ENCODE measurements at places on chromosomes 11 and 22.
A peak's percentile ranks its signal among the peaks of the same experiment; 100 is the strongest.

- no peak overlapping the region for H3K27ac ChIP-seq
- H3K4me1 ChIP-seq: no peaks in the 10 kb centered on the region
- H3K4me3 ChIP-seq: no peak overlapping the region
- no peaks in the 10 kb centered on the region for H3K36me3 ChIP-seq
- H3K27me3 ChIP-seq: no peaks in the 10 kb centered on the region
Observed at GRCh38 chr11:17588166-17588565, 41.1 kb downstream of the OTOG start.

DNA sequence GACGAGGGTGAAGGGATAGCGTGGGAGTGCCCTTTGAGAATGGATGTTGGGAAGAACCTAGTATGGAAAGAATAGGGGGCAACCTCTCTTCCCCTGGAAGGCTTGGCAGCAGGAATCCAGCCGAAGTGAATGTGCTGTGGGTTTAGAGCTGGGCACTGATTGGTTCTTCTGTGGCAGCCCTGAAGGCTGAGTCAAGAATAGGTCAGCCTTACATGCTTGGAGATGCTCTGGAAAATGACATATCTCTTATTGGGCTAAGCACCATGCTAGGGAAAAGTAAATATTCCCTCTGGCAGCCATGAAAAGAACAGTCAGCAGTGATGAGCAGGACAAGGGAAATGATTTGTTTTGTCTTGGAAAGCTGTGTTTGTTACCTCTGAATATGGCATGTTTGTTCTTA is 149.5 kb downstream of the COMMD9 start:
- H3K4me3 ChIP-seq: no peak overlapping the region
- no peak for DNase-seq
- no peaks in the 10 kb centered on the region for H3K27me3 ChIP-seq
- H3K4me1 ChIP-seq: no peaks in the 10 kb centered on the region

- no peaks in the 10 kb centered on the region for H3K27me3 ChIP-seq
- DNase-seq: no peak
- no peaks in the 10 kb centered on the region for H3K36me3 ChIP-seq
- H3K4me1 ChIP-seq: peaks cover 49% of the 10 kb centered on the region
Observed at GRCh38 chr22:42364604-42365110, 67.5 kb downstream of the NFAM1 start.

GRCh38 chr11:72443016-72443415 is 8.7 kb upstream of the CLPB start:
- no peak overlapping the region for H3K27ac ChIP-seq
- no peak for DNase-seq
- peaks cover 6% of the 10 kb centered on the region for H3K4me1 ChIP-seq

DNA sequence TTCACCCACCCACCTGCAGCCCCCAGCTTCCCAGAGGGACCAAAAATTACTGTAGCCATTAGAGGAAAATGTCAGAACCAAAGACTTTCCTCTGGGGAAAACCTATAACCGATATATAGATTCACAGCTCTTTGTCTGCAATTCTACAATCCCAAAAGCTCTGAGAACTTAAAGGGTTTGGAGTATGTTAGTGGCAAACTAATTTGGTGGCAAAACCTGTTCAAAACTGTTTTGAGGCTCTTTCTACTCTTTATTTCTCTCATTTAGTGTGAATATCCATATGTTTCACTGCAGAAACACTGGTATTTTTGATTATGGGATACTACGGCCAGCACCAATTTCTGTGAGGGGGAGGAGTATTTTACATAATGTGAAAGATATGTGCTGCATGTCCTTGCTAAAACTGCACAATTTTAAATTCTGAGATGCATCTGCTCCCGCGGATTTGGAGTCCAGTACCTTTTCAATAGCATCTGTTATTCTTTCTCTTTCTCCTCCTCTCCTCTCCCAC is 87.5 kb upstream of the MTNR1B start:
- no peak overlapping the region for H3K4me3 ChIP-seq
- H3K4me1 ChIP-seq: peaks cover 10% of the 10 kb centered on the region
- H3K36me3 ChIP-seq: no peaks in the 10 kb centered on the region

- H3K27me3 ChIP-seq: no peaks in the 10 kb centered on the region
- no peaks in the 10 kb centered on the region for H3K36me3 ChIP-seq
- H3K4me1 ChIP-seq: no peaks in the 10 kb centered on the region
Observed at GRCh38 chr11:134349109-134349801, 17.5 kb downstream of the GLB1L2 start.

DNA sequence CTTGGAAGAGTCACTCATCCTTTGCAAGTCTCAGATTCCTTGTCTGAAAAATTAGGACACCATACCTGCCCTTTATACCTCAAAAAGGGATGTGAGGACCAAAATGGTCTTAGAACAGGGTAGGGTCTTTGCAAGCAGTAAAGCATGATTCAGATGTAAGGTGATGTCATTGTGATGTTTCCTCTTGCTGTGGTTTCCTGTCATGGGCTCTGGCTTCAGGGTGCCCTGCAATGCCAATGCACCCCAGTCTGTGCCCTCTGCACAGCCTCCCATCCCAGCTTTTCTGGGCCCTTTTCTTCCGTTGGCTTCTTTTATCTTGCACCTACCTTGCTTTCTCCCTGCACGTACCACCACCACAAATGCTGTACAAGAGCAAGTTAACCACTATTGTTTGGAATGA is 87.8 kb upstream of the NNMT start:
- H3K4me1 ChIP-seq: peaks cover 32% of the 10 kb centered on the region
- no peaks in the 10 kb centered on the region for H3K27me3 ChIP-seq
- H3K36me3 ChIP-seq: peaks cover 27% of the 10 kb centered on the region
- DNase-seq: no peak
- H3K27ac ChIP-seq: no peak overlapping the region

- no peaks in the 10 kb centered on the region for H3K36me3 ChIP-seq
- no peak for DNase-seq
- H3K27me3 ChIP-seq: no peaks in the 10 kb centered on the region
- no peak overlapping the region for H3K4me3 ChIP-seq
Observed at GRCh38 chr11:73252577-73253191, 19.5 kb upstream of the P2RY6 start.

DNA sequence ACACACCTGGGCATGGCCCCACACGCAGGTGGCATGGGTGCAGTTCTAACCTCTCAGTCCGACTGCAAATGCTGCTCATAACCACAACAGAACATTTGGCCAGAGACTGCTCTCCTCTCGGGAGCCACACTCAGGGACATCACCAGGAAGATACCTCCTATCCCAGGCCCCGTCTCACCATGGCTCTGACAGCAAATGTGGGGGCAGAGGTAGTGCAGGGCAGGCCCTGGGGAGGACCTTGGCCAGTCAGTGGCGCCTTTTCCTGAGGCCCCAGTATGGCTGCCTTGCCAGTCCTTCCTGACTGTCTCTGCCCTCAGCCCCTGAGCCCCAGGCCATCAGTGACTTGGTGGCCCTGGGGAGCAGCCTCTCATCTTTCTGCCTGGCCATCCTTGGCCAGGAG is 2.8 kb downstream of the KRTAP5-6 start:
- no peak overlapping the region for H3K27ac ChIP-seq
- H3K36me3 ChIP-seq: no peaks in the 10 kb centered on the region
- DNase-seq: no peak
- H3K27me3 ChIP-seq: no peaks in the 10 kb centered on the region
- no peaks in the 10 kb centered on the region for H3K4me1 ChIP-seq

- DNase-seq: no peak
- H3K36me3 ChIP-seq: no peaks in the 10 kb centered on the region
- no peak overlapping the region for H3K4me3 ChIP-seq
- no peaks in the 10 kb centered on the region for H3K27me3 ChIP-seq
- H3K27ac ChIP-seq: peak overlapping the region; percentile 88
Observed at GRCh38 chr22:38230108-38230825, 28.5 kb downstream of the MAFF start.

- peak overlapping the region; percentile 88 for H3K27ac ChIP-seq
- no peak for DNase-seq
- H3K4me1 ChIP-seq: peaks cover 55% of the 10 kb centered on the region
- H3K36me3 ChIP-seq: no peaks in the 10 kb centered on the region
- no peaks in the 10 kb centered on the region for H3K27me3 ChIP-seq
Observed at GRCh38 chr11:119315131-119316015, 1.6 kb downstream of the MCAM start.

DNA sequence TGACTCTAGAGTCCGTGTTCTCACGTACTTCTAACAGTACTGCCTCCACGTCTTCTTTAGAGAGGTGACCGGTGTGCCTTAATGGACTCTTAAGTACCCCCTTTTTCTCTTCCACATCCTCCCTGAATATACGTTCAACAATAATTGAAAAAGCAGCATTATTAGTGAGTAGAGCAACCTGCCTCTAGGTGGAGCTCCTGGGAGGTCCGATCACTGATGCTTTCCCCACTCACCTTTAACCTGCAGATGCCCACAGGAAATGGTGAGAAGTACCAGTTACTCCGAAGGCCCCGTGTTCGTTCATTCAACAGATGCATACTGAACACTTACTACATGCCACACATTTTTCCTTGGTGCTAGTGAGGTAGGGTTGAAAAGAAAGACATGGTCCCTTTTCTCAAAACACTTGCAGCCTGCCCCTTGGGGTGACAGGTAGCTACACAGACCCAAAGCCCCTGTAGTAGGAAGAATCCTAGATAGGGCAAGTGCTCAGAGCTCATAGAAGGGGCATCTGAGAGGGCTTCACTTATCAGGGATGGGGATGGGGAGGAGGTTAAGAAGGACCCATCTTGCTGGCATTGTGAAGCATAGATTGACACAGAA is 72.7 kb downstream of the FEZ1 start:
- no peaks in the 10 kb centered on the region for H3K27me3 ChIP-seq
- H3K36me3 ChIP-seq: no peaks in the 10 kb centered on the region
- H3K27ac ChIP-seq: no peak overlapping the region
- H3K4me3 ChIP-seq: no peak overlapping the region

DNA sequence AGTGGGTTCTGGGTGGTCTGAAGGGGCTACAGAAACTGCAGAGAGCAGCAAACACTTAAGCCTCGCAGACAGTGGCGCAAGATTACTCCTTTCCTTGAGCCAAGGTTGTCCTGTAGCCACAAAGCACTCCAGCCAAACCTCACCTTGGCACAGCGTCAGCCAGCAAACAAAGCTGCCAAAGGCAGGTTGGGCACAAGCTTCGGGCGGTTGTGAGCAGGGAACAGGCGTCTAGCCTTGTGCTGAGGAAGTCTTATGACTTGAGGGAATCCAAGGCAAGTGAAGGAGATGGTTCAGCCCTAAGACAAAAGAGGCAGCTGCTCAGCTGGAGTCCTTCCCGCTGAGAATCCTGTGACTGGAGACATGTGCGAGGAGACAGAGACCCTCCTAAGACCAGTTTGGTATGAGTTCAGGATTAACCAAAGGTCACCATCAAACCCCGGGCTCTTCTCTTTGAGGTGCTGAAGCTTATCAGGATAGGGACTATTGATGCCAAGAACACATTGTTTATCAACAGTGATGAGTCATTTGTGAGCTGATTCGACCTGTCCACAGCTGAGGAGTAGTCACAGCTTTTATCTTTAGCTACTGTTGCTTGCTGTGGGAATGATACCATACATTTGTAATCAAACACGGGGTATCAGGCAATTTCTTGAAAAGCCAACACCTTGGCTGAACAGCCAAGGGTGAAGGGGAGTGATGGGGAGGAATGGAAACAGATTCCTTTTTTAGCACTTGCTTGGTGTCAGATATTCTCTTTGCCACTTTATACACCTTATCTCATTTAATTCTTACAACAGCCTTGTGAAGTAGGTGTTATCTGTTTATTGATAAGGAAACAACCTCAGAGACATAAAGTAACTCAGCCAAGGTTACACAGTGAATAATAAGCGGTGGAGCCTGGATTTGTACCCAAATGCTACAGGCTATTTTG is 4.6 kb downstream of the ADM start:
- H3K27ac ChIP-seq: peak overlapping the region; percentile 96
- H3K27me3 ChIP-seq: no peaks in the 10 kb centered on the region
- DNase-seq: no peak
- H3K4me3 ChIP-seq: no peak overlapping the region

DNA sequence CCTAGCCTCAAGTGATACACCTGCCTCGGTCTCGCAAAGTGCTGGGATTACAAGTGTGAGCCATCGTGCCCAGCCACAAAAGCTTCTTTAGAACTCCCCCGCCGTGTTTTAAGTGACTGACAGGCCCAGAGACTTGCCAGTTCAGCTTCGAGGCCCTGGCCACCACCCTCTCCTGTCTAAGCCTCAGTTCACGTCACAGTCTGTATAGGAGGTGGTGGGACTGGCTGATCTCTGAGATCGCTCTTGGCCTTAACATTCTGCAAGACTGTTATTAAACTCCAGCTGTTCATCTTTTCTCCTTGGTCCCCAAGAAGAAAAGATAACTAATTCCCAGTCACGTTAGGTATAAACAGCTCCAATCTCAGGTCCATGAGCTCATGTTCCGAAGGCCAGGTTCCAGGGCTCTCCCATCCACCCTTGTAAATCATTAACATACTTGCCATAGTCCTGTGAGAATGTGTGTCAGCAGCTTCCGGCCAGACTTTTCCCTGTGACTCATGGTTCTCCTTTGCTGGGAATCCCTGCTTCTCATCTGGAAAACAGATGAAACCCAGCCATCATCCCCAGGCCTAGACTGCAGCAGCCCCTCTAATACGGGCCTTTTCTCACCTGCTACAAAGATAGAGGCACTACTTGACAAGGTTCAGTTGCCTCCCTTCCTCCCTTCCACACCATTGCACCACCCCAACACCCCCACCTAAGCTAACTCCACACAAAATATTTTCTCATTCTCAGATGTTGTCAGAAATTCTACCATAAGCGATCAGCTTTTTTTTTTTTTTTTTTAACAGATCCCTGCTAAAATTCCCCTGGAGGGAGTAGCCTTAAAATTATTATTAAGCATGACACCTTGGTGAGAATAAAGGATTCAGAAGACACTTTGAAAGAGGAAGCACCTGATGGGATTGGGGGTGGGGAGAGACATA is 5.6 kb upstream of the KIAA0930 start:
- H3K27me3 ChIP-seq: no peaks in the 10 kb centered on the region
- DNase-seq: no peak

DNA sequence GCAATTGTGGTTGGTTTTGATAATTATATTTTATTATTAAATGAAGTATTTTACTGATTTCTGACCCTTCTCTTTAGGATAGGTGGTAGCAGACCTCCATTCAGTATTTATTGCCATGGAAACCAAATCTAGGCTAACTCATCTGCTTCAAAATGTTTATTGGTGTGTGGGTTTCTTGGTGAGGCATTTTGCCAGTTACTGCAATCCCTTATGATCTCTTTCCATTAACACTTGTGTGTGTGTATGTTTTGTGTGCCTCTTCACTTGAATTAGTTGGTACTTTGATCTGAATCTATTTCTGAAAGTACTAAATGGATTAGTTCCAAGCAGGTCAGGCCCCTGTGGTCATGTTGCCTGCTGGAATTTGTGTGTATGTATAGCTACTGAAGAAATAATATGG is 184.4 kb upstream of the C11orf87 start:
- no peak for DNase-seq
- H3K36me3 ChIP-seq: no peaks in the 10 kb centered on the region
- peaks cover 12% of the 10 kb centered on the region for H3K4me1 ChIP-seq
- H3K27ac ChIP-seq: no peak overlapping the region

- H3K4me3 ChIP-seq: no peak overlapping the region
- H3K27me3 ChIP-seq: no peaks in the 10 kb centered on the region
- no peaks in the 10 kb centered on the region for H3K36me3 ChIP-seq
- H3K4me1 ChIP-seq: no peaks in the 10 kb centered on the region
- DNase-seq: no peak
Observed at GRCh38 chr11:22130462-22131053, 62.3 kb upstream of the ANO5 start.
